Thoracic aorta endothelial cell (primary cell): ENCODE measurements at places on chromosomes 4 and X. TPM values are rescaled to one million over a fixed set of nuclear protein-coding genes. Genes with fewer than 3 reads are reported as not detected.

The GRK4 gene
- total RNA-seq, result 4.6 and 5.2 TPM in 2 replicates

The TSPAN6 gene
- 49.3 and 60.9 TPM in 2 replicates for total RNA-seq

The SMIM14 gene
- total RNA-seq, result 15.2 and 18.4 TPM in 2 replicates

The PLP1 gene
- not detected in 2 replicates for total RNA-seq

The PRKG2 gene
- total RNA-seq, result not detected in 2 replicates

The HDX gene
- total RNA-seq, result 12.1 and 13.4 TPM in 2 replicates

The TEX11 gene
- total RNA-seq, result not detected in 2 replicates

The AKAP4 gene
- not detected in 2 replicates for total RNA-seq

The SLC9B1 gene
- 0.22 and 0.27 TPM in 2 replicates for total RNA-seq

The FDCSP gene
- total RNA-seq, result not detected in 2 replicates

The NSUN7 gene
- total RNA-seq, result under 0.01 TPM in 1 of 2 replicates, not detected in the other

The SLC26A1 gene
- total RNA-seq, result 0.13 TPM in 1 of 2 replicates, not detected in the other

The RNF175 gene
- total RNA-seq, result not detected in 2 replicates

The REELD1 gene
- 0.07 TPM in 1 of 2 replicates, not detected in the other for total RNA-seq
